ENCODE measurements at places on chromosomes 3 and 15. TPM values are rescaled to one million over a fixed set of nuclear protein-coding genes. Genes with fewer than 3 reads are reported as not detected.

DNA sequence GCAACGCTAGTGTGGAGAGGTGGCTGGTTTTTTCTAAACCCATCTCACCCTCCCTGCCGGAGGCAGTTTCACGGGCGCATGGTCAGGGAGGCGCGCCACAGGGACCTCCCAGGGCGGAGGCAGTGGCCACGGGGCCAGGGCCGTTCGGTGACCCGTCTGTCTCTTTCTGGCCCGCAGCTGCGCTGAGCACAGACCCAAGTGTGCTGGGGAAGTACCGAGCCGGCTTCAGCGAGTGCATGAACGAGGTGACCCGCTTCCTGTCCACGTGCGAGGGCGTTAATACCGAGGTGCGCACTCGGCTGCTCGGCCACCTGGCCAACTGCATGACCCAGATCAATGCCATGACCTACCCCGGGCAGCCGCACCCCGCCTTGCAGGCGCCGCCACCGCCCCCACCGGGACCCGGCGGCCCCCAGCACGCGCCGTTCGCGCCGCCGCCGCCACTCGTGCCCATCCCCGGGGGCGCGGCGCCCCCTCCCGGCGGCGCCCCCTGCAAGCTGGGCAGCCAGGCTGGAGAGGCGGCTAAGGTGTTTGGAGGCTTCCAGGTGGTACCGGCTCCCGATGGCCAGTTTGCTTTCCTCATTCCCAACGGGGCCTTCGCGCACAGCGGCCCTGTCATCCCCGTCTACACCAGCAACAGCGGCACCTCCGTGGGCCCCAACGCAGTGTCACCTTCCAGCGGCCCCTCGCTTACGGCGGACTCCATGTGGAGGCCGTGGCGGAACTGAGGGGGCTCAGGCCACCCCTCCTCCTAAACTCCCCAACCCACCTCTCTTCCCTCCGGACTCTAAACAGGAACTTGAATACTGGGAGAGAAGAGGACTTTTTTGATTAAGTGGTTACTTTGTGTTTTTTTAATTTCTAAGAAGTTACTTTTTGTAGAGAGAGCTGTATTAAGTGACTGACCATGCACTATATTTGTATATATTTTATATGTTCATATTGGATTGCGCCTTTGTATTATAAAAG is 1.8 kb downstream of the HES1 start:
- peak; percentile 41 for DNase-seq

DNA sequence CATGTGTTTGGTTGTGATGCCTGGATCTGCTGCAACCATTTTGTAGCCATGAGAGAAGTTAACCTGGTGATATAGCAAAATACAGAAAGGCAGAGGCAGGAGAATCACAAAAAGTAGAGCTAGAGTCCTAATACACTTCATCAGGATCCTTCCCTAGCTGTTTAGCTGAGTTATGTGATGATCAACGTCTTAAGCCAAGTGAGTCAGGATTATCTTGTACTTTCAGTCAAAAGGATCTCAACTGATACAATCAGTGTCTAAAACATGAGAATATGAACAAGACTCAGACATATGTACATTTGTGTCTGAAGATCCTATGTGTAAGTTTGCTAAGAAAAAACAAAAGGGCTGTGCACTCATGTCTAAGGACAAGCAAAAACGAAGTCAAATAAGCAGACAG is 236.9 kb downstream of the NTRK3 start:
- DNase-seq, result no peak

DNA sequence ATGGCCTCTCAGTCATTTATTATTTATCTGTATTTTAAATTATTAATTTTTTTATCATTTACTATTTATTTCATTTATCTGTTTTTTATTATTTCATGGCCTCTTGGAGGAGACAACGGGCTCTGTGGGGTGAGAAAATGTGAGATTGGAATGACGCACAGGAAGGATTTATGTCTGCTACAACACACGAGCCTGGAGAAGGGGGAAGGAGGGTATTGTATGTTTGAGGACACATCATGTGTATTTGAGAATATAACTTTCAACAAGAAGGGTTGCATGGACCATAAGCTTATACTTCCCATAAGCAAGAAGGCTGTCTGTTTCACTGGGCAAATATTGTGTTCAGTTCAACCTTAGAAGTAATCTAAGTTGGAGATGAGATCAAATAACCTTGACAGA is 31.7 kb downstream of the LSM3 start:
- DNase-seq, result no peak

DNA sequence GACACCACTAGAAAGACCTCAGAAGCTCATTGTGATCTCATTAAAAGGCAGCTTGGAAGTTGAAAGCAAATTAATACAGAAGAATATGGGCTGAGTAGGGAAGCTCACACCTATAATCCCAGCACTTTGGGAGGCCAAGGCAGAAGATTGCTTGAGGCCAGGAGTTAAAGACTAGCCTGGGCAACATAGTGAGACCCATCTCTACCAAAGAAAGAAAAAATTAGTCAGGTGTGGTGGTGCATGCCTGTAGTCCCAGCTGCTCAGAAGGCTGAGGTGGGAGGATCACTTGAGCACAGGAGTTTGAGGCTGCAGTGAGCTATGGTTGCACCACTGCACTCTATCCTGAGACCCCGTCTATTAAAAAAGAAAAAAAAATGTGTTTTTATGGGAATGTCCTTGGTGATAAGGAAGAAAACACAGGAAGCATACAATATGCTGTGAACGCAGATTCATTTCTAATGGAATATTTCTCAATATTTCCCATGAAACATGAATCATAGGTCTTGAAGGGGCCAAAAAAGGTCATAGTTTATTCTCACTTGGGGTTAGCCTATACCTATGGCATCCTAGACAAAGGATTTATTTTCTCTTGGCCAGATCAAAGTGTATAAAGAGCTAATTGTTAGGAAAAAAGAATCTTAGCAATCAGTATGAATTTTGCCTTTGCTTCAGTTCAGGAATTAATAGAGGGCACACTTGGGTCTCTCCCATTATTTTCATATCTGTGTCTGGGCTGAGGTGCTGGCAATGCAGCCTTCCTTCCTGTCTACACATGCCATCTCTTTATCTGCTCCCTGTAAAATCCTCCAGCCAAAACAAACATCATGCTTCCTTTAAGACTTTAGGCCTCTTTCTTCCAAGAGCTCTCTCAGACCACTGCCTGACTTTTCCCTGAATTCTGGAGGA is 98.2 kb downstream of the FNDC3B start:
- no peak for DNase-seq

- DNase-seq, result no peak
Measured at GRCh38 chr3:44454258-44454657, 23.2 kb downstream of the ZNF445 start.

DNA sequence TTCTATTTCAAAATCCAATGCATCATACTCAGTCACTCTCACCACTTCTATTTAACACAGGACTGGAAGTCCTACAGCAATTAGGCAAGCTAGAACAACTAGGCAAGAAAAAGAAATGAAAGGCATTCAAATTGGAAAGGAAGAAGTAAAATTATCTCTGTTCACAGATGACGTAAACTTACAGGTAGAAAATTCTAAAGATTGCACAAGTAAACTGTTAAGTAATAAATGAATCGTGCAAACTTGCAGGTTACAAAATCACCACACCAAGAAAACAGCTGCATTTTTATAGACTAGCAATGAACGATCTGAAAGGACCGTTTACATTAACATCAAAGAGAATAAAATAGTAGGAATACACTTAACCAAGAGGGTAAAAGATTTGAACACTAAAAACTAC is 36.2 kb downstream of the CHST2 start:
- DNase-seq, result no peak

The FOXB1 gene
- total RNA-seq, result not detected

GRCh38 chr15:39543651-39544050 is 37.2 kb upstream of the THBS1 start:
- DNase-seq, result peak; percentile 50

DNA sequence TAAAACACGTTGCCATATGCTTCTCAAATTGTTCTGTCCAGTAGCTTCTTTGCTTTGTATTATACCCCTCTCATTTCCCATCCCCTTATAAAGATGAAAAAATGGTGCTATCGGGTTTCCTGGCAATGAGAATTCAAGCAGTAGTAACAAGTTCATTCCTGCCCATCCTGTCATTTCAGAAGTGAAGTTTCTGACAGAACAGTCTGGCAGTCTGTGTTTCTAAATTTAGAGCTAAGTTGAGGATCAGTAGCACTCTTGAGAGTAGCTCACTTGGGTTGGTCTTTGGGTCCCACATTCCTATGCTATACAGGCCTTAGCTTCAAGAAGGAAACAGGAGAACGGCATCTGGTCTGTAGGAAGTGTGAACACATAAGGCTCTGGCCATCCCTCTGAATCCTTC is 134.6 kb downstream of the GHSR start:
- peak; percentile 46 for DNase-seq

DNA sequence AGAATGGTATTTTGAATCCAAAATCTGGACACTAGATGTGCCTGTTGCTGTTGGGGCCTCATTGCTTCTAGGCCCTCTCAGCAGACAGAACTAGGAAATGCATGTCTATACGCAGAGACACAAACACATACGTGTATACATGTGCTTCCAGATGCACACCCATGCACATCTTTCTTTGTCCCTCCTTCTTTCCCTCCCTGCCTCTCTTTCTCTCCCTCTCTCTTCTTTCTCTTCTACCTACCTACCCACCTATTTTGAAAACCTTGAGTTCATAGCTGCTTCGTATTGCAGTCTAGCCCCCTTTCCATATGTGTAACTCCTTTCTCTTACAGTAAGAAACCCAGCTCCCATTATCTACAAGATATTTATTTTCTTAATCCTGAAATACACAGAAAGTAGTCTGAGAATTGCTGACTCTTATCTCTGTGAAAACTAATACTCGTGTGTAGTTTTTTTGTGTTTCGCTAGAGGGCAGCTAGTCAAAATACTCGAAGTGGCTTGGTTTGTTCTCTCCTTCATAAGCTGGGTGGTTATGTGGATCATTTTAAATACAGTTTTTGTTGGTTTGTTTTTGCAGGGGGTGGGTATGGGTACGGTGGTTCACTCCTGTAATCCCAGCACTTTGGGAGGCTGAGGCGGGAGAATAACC is 18.5 kb downstream of the RPL32 start:
- DNase-seq, result peak; percentile 32

The CMTM8 gene
- total RNA-seq, result 4.8 TPM

DNA sequence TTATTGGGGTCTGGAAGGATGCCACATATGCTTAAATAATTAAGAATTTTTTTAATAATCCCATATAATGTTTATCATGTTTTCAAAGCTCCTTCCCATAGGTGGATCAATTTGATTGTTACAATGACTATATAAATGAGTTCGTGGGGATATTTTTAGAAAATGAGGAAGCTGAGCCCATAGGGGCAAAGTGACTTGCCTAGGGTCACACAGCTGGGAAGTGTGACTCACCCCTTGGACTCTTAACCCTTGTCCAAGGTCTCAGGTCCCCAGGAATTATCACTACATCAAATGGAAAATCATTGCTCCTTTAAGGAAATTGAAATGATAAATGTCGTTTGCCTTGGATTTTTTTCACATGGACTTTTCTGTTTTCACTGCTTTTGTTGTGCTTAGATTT is 161.2 kb upstream of the RGMA start:
- no peak for DNase-seq

- no peak for DNase-seq
Measured at GRCh38 chr15:38720893-38721567, 156.4 kb upstream of the RASGRP1 start.

- peak; percentile 34 for DNase-seq
Measured at GRCh38 chr15:56959318-56959648, 40.8 kb downstream of the TCF12 start.

GRCh38 chr15:45790325-45790943 is 155.6 kb downstream of the SQOR start:
- DNase-seq, result peak; percentile 38

DNA sequence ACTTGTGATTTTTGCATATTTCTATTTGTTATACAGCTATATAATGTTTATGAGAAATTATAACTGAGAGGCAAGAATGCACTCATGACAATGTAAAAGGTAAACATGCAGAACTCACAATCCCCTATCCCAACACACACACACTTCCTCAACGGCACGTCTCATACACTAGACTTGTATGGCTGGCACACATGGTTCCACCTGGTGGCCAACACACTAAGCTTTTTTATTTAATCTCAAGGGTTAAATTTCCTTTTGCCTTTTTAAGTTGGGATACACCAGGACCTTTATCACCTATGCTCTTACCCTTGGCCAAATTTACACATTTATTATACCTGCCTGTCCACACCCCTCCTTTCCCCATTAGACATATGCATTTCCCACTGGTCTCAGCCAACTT is 88.6 kb upstream of the PSMD6 start:
- no peak for DNase-seq

- DNase-seq, result no peak
Measured at GRCh38 chr15:39919411-39919747, 687 bp downstream of the GPR176 start.

GRCh38 chr3:141094790-141095545 is 43.8 kb downstream of the SPSB4 start:
- DNase-seq, result peak; percentile 97

DNA sequence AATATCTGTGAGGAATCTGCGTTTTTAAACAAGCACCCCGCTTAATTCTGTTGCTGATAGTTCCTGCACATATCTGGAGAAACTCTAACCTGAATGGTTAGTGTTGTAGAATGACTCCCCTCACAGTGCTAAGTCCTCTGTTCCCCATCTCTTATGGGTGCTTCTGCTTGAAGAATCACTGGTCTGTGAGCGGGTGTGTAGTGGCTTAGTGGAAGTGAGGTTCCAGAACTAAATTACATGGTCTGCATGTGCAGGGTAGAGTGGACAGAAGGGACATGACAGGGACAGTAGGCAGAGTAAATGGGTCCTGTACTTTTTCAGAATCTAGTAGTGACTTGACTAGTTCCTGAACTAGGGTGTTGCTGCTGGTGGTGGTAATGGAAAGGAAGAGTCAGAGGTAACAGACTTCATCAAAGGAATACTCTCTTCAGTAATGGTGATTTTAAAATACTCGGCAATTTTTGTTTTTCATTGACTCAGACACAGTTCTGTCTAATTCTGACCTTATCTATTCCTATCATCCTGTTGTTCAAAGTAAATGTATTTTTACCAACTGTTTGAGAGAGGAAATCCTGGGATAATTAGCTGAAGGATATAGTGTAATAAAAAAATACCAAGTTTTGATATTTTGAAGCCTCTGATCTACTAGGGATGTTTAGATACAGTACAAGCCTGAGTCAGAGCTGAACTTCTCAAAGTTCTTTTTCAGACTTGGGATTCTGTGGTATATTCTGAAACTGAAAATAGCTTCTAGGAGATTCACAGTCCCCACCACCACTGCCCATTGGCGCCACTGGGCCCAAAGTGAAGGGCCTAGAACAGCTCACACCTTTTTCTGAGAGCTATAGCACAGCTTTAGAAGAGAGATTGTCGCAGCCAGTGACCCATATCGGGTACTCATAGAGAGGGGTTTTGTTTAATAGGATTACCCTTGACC is 55.5 kb downstream of the FNDC3B start:
- DNase-seq, result peak; percentile 27

GRCh38 chr3:134847349-134847748 is 52.3 kb downstream of the EPHB1 start:
- DNase-seq, result no peak

The KCNAB1 gene
- total RNA-seq, result 0.16 TPM

- no peak for DNase-seq
Measured at GRCh38 chr3:64559588-64559987, 128.2 kb downstream of the ADAMTS9 start.

DNA sequence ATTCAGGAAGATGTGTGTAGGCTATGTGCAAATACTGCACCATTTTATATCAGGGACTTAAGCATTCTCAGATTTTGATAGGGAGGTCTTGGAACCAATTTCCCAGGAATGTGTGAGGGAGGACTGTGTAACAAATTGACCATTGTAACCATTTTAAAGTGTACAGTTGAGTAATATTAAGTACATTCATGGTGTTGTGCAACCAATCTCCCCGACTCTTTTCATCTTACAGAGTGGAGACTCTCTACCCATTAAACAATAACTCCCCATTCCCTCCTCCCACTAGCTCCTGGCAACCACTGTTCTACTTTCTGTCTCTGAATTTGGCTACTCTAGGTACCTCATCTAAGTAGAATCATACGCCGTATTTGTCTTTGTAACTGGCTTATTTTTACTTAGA is 5.1 kb downstream of the RCN2 start:
- no peak for DNase-seq

All from myocyte (in vitro differentiated cells).